ENCODE measurements at places on chromosomes 5 and 9.

- DNase-seq = no peak
Observed at GRCh38 chr5:127650649-127651048, 1.8 kb downstream of the CTXN3 start.

- DNase-seq = no peak
Observed at GRCh38 chr5:66959653-66960052, 236.9 kb downstream of the CD180 start.

GRCh38 chr9:134032456-134033222, 7.4 kb downstream of the BRD3OS start:
- DNase-seq = no peak

GRCh38 chr5:124461157-124461556, 285.3 kb downstream of the ZNF608 start:
- no peak for DNase-seq

DNA sequence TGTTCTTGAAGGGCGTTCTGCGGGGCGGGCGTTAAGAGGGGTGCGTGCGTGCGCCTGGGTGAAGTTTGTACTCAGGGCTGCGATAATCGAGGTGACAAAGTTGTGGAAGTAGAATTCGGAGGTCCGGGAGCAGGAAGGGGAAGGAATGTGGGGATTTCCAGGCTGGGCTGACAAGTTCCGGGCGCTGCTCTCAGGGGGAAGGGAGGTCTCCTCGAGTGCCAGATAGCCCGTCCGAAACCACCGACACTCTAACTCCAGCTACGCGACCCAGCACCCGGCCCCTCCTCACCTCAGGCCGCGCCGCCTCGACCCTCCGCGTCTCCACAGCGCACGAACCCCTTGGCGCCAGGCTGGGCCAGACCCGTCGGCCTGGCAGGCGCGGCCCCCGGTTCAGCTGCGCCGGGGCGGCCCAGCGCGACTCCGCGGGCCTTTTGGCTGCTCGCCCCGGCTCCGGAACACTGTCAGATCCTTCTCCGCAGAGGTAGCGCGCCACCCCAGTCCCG, at the start of gene IL6ST:
IL6ST (minus strand) TSS at position 469 of the 503 bp plus-strand sequence. CDS start 18,685 bp downstream, outside the sequence.
- DNase-seq = no peak

- no peak for DNase-seq
Observed at GRCh38 chr9:85151741-85152140, 482.2 kb downstream of the NTRK2 start.

DNA sequence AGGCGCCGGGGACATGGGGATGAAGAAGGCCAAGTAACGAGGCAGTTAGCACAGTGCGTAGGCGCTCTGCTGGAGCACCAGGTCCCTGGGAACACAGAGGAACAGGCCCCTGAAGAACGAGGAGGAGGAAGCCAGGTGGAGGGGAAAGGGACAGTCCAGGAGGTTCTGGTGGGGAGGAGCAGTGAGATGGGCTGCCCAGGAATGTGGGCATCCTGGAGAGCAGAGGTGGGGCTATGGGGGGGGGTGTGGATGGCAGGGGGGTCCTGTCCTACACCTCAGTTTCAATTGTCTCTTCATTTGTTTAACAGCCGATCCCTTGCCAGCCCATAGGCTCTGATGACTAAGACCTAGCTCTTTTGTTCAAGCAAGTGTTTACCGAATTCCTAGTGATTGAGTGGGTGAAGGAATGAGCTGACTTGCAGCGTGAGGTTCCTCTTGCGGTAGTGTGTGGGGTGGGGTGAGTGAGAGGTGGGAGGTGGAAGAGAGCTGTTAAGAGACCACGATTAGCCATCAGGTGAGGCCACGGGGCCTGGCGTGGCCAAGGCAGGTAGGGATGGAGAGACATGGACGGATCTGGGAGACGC, 8.4 kb upstream of the PHYHD1 start:
- no peak for DNase-seq
